ENCODE measurements at places on chromosomes 16 and 17. TPM values are rescaled to one million over a fixed set of nuclear protein-coding genes. Genes with fewer than 3 reads are reported as not detected.

Gene CCL4
- not detected for total RNA-seq

Gene PIMREG
- 16.7 TPM for total RNA-seq

Gene BAIAP3
- total RNA-seq: 0.50 TPM

Gene IGSF6
- total RNA-seq: not detected

Gene KCNH4
- total RNA-seq: not detected

Gene IKZF3
- total RNA-seq: not detected

Gene HIC1
- 42.7 TPM for total RNA-seq

Gene ARSG
- total RNA-seq: 4.7 TPM

Gene TNFRSF17
- not detected for total RNA-seq

Gene NPIPA2
- total RNA-seq: 1.3 TPM

Gene CLDN6
- total RNA-seq: 0.18 TPM

Gene ACE
- 3.4 TPM for total RNA-seq

Gene CCL13
- total RNA-seq: not detected

GRCh38 chr16:65353183-65353582, 231.3 kb upstream of the CDH11 start:
- no peak for DNase-seq

- no peak for DNase-seq
These were observed 29.1 kb downstream of the COG4 start for GRCh38 chr16:70494202-70494770.

GRCh38 chr16:80976946-80977345, 29.7 kb downstream of the CMC2 start:
- DNase-seq: no peak

DNA sequence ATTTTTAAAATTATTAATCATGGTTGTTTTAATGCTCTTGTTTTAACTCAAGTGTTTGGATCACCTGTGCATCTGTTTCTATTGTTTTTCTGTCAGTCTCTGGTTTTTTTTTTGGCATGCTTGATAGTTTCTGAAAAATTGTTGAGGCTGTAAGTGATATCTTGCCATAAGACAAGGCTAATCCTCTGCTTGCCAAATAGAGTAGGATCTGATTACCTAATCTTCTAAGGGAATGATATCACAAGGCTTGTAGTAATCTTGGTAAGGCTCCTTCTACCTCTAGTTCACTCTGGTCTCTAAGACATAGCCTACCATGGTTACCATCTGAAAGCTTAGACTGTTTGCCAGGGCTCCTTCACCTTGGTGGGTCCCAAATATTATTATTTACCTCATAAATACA, 81.0 kb downstream of the ATF7IP2 start:
- DNase-seq: no peak

DNA sequence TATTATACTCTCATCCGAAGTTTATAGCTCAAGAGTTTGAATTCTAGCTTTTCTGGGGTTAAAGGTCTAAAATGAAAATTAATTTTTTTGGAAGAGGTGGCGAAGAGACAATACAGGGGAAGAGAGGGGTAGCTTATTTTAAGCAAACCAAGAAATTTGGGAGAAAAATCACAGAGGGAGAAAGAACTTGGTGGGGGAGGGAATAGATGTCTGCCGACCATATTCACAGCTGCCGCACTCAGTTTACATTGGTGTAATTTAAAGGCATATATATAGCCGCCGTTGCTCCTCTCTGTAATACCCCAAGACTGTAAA, 6.5 kb upstream of the ZFHX3 start:
- no peak for DNase-seq

- no peak for DNase-seq
These were observed 241.0 kb downstream of the XYLT1 start for GRCh38 chr16:17229766-17230165.

GRCh38 chr17:82674656-82675475, 23.6 kb downstream of the RAB40B start:
- DNase-seq: no peak

- DNase-seq: no peak
These were observed 115.4 kb upstream of the CDC42EP4 start for GRCh38 chr17:73427198-73427597.

DNA sequence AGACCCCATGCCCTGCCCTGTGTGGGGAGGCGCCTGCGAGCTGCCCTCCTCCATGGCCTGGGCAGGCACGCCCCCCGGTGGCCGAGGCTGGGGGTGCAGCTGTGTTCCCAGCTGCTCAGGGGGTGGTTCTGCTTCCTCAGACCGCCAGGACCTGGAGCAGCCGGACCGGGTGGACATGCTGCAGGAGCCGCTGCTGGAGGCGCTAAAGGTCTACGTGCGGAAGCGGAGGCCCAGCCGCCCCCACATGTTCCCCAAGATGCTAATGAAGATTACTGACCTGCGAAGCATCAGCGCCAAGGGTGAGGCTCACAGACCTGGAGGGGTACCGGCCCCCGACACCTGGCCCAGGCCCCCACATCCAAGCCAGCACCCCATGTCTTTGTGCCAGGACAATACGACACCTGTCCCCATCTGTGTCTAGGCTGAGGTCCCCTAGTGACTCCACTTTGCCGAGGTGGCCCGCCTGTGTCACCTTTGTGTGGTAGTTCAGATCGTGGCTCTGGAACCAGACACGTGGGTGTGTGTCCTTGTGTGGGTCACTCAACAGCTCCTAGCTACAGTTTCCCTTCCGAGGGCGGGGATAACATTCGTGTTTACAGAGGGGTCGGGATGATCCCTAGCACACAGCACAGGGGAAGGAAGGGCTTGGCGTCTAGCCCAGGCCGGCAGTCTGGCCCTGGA, 9.3 kb downstream of the GJD3 start:
- DNase-seq: peak; percentile 33

- no peak for DNase-seq
These were observed 31.8 kb upstream of the ABCC3 start for GRCh38 chr17:50602836-50603235.

GRCh38 chr17:61451538-61452300, 503 bp upstream of the TBX4 start:
- no peak for DNase-seq

GRCh38 chr16:65634291-65634690, 512.4 kb upstream of the CDH11 start:
- no peak for DNase-seq

DNA sequence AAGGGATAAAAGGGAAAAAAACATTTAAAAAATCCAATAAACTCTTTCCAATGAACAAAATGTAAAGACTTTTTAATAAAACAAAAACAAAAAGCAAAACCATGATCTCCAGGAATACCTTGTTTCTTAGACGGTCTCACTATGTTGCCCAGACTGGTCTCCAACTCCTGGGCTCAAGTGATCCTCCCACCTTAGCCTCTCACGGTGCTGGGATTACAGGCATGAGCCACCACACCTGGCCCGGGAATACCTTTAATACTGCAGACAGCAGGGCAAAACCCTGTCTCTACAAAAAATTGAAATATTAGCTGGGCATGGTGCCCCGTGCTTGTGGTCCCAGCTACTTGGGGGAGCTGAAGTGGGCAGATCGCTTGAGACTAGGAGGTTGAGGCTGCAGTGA, 7.9 kb downstream of the RNF43 start:
- no peak for DNase-seq

- no peak for DNase-seq
These were observed 7.4 kb upstream of the CCDC57 start for GRCh38 chr17:82219753-82220709.
